ENCODE measurements at places on chromosomes 5 and 9.

GRCh38 chr9:61666310-61666709 lies 476.5 kb downstream of the SPATA31A7 start:
- no peak for DNase-seq

GRCh38 chr5:173201636-173202265 lies 33.3 kb downstream of the NKX2-5 start:
- DNase-seq = no peak

- DNase-seq = no peak
These were observed 107.8 kb upstream of the GAS1 start for GRCh38 chr9:87054999-87055686.

DNA sequence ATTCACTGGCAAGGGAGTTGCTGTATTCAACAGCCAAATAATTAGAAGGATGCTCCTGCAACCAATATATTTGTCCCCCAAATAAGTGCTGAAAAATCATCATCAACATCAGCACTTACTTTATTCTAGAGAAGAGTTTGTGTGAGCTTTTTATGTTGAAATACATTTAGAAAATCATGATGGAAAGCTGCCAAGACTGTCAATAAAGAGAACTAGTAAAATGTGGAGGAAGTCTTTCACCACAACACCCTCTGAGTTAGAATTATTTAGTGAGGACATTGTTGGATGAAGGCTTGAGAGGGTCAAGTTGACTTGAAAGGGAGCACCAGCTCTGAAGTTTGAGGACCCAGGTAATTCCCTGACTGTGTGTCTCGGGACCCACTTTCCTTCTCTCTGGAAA lies 100.2 kb upstream of the TBCA start:
- no peak for DNase-seq

DNA sequence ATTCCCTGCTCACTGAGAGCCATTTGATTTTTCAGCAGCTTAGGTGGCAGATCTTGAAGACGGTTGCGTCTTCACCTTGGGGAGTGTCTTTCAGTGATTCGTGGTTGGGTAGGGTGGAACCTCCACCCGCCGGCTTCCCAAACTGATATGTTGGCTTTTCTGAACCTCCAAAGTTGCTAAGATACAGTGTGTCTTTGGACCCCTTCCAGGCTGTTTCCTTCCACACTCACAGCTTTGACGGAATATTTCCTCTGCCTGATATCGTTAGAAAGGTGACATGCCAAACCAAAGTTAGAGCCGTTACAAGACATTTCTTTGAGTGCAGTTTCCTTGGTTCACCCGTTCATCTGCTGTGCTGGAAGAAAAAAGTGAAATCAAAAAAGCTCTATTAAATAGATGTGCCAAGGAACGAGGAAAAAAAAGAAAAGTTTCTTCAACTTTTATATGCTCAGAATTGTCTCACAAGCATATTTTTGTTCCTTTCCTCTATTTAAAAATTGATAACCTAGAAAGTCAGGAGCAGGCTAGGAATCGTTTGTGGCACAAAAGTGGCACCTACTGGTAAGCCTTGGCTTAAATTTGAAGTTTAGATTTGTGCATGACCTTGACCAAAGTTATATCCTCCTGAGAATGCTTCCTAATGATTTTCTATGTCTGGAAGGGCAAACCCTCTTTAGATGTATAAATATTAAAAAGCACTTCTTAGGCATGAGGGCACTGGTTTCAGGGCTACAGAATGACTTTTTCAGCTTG lies 270.7 kb upstream of the WWC1 start:
- no peak for DNase-seq

DNA sequence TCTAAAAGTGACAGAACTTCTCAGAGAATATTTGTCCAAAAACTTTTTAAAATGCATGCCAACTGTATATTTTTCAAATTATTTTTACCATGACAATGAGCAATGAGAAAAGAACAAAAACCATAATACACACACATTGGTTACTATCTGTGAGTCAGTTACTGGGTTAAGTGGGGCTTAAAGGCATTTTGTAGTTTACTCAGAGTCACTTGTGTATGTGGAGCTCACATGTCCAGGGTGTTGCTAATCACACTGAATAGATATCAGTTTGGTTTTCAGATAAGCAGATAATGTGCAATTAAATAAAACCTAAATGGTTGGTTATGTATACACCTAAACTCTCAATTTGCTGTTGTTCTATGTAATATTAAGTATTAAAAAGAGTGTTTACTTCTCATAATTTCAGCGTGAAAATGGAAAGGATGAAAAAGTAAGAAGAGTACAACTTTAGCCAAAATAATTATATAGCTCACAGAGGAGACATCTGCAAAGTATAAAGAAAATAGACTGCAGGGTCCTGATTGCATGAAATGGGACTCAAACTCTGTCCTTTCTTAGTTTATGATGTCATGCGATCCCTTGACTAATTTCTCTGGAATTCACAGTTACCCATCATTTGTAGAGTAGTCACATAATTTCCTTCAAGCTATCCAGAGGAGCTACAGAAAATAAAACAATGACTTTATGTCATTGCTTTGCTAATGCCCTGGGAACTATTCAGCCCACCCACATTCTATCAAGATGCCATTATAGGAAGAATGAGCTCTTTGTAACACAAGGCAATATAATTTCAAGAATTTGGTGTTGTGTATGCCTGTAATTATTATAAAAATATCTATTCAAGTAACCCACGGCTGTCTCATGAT lies 388.0 kb upstream of the ZNF608 start:
- DNase-seq = no peak
